ENCODE measurements at places on chromosomes 3 and 15.

DNA sequence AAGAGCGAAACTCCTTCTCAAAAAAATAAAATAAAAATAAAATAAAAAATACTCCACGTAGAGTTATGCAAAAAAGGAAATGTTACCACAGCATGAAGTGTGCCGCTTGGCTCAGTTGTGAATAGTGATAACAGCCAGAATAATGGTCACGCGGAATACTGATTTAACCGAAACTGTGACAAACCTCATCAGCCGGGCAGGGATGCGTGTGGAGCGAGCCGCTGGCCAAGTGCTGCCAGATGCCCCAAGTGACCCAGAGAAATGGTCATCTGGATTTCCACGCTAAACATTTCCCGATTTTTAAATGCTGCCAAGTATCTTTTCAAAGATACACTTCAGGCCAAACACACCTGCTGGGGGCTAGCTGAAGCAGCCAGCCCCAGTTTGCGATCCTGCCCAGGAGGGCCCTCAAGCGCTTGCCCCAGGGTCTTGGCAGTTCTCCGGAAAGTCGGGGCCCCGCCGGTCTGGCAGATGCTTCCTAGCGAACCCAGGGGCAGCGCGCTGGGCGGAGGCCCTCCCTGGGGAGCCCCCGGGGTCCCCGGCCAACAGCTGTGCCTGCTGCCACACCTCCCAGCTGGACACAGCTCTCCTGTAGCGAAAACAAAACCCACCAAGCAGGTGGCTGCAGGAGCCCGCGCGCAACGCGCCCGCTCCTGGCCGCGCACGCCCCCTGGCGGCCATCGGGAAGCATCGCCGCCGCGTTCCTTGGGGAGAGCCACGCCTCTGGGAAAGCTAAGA lies 35.1 kb downstream of the CMTM6 start:
- peak; percentile 59 for DNase-seq

DNA sequence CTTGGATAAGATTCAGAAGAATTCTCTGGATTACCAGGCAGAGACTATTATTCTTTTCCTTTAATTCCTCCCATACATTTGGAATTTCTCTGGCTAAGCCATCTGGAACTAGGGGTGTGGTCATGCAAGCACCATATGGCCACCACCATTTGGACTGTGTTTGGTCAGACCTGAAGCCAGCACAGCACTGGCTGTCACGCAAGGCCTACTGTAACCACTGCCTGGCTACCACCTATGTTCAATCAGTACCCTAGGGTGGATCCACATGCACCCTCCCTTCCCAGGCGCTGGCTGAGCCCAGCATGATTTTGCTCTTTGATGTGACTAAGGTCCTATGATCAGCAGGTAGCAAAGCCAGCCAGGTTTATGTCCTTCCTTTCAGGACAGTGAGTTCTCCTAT lies 287.8 kb upstream of the GOLIM4 start:
- no peak for DNase-seq

GRCh38 chr15:36982430-36982829 lies 117.9 kb downstream of the MEIS2 start:
- DNase-seq = no peak

GRCh38 chr3:15287565-15288330 lies 44.6 kb downstream of the SH3BP5 start:
- DNase-seq = no peak

DNA sequence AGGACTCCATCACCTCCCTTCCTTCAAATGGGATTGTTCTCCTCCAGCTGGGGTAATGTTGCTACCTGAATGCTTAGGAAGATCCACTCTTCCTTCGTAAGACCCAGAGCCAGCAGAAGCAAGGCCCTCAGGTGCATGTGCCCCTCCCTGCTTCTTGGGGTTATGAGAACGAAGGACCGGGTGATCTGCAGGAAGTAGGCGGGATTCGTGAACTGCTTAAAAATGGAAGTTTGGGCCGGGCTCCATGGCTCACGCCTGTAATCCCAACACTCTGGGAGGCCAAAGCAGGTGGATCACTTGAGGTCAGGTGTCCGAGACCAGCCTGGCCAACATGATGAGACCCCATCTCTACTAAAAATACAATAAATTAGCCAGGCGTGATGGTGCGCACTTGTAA lies 8.0 kb downstream of the TLR9 start:
- no peak for DNase-seq

DNA sequence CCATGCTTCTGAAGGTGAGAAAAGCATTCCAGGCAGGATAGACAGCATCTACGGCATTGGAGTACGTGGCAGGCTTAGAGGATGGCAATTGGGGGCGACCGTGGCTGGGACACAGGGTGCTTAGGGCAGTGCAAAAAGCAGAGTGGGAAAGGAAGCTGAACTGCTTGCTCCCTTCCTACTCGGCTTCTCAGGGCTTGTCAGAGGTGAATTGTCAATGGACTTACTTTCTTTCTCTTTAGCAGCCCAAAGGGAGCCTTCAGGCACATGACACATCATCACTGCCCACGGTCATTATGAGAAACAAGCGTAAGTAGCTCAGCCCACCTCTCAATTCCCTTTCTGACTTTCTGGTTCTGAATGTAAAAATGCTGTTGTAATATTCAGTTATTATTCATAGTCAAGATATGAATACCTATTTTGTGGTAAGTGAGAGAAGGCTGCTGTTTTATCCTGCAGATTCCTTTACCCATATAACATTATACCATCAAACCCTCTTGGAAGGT lies 84.3 kb downstream of the KLHL25 start:
- no peak for DNase-seq

GRCh38 chr3:155889212-155889611 lies 18.8 kb downstream of the GMPS start:
- no peak for DNase-seq

DNA sequence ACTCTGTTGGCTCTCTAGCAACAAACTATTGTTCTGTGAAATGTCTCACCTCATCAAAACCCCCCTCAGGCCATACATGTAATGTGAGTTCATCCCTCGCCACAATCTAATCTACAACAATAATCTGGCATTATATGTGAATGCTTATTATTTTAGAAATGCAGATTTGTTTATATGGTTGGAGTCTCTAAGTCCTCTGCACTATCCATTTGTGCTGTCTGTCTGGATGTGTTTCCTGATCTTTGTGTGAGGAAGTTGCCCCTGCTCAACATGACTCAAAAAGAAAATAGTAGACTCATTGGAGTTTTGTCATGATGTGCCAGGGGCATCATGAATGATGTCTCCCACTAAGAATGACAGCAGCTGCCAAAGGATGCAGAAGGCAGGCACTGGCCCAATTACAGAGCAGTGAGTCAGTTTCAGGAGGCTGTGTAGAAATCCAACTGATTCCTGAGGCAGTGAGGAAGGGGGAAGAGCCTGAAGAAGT lies 161.6 kb upstream of the PDZRN3 start:
- DNase-seq = no peak

DNA sequence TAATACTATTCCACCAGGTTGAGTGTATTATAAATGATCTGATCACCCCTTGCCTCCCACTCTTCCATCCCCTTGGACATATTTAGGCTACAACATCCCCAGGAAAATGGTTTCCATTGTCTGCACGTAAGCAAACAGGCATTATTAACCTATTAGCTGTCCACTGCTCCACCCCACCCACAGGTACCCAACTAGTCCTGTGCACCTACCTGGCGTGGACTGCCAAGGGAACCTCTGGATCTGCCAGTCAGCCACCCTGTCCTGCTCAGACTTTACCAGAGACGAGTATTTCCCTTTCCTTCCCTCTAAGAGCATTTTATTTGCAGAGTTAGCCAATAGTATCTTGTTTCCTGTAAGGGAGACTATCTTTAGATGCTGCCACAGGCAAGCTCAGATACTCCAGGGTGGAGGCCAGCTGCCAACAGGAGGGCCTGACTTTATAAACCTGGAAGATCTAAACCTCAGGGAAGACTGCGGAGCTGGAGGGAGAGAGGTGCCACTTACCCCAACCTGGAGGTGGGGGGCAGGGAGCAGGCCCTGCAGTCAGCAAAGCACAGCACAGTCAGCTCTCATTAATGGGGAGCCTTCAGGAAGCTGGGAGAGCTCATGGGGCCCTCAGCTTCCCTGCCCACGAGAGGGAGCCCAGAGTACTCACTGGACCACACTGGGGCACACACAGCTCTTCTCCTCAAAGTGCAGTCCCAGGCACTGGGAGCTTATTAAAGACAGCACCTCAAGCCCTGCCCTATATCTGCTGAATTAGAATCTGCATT lies at the start of gene CX3CR1:
TSS of gene CX3CR1 (minus strand) at position 292 of the 773 bp plus-strand sequence. CDS start 13,527 bp downstream, outside the sequence.
- no peak for DNase-seq

- DNase-seq = no peak
Measured at GRCh38 chr3:61809879-61810278, 248.5 kb downstream of the PTPRG start.

DNA sequence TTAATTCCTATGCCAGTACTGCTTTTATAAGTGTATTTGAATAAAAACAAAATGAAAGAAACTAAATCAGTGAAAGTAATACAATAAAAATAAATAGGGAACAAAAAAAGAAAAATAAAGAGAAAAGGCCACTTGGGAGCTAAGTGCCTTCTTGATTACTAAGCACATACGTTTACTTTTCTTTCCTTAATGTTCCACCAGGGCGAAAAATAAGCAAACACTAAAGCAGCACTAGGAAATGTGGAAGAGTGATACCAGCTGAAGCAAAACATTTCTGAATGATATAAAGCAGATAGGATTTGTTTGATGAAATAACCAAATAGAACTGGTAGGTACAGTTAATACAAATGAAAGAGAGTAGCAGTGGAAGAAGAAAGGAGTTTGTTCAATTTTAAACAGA lies 132.8 kb upstream of the ZPLD1 start:
- DNase-seq = no peak

GRCh38 chr15:52163321-52164190 lies 27.6 kb downstream of the GNB5 start:
- no peak for DNase-seq

DNA sequence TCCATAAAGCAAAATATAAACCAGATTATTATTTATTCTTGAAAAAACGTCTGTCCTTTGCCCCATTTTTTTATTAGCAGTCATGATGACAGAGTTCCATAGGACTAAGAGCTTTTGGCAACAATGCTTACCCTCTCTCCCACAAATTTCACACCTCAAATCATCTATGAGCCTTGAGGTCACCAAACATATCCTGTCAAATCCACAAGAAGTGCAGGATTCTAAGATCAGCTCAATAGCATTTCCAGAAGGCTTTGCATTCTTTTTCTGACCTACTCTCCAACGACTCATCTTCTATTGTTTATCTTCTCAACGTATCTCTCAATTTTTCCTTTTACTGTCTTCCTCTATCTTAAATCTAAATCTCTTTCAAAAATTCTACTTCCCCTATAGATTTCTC lies 619.1 kb upstream of the BCHE start:
- no peak for DNase-seq

DNA sequence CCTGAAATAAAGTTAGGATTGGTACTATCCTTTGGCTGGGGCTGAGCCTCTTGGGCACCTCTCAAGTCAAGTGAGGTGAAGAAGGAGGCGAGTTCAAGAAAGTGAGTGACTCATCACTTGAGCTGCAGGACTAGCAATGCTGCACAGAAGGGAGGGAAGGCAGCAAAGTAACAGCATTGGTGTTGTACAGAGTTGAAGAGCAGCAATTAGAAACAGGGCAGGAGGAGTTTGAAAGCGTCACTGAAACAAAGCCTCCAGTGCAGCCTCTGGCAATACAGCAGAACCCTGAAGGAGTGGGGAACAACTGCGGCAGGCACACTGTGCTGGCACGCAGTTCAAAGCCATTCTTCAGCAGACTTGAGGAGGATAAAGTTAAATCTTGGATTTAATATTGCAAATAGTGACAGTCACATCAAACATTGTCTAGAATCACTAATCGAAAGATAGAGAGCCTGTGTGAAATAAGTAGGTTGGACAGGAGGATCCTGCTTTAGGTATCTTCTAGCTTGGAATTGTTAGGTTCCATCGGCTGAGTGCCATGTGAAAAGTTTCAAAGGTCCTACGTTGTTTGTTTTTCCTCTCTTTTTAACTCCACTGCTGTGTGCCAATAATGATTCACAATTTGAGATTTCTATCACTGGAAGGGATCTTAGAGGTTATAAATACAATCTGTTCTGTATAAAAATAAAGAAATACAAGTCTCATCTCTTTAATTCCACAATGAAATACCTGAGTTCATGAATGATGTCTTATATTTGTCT lies 479.8 kb downstream of the NAALADL2 start:
- DNase-seq = no peak
